M059J (cell line): ENCODE measurements at places on chromosomes 4 and X. TPM values are rescaled to one million over a fixed set of nuclear protein-coding genes. Genes with fewer than 3 reads are reported as not detected.

GRCh38 chrX:132612821-132613564 lies 124.2 kb upstream of the MBNL3 start:
- peak; percentile 31 for DNase-seq

GRCh38 chrX:15349046-15349445 lies 13.7 kb upstream of the PIGA start:
- DNase-seq, result peak; percentile 62

DNA sequence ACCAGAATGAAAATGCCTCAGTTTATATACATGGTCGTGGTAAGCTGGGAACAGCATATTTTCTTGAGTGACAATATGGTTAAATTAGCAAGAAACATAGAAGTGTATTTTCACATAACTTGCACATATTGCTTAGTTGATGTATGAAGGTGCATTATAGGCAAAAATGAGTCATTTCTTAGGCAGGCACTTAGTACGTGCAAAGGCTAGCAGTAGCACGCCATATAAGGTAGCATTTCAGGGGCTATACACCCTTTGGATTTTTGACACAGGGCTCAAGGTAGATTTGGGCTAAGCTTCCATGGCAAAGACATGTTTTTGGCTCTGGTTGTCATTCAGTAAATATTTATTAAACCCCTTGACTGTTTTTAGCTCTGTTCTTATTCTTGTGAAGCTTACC lies 33.1 kb downstream of the PCDH7 start:
- DNase-seq, result peak; percentile 26

GRCh38 chr4:81839347-81840042 lies 367.8 kb upstream of the RASGEF1B start:
- no peak for DNase-seq

GRCh38 chrX:152177052-152177451 lies 38.7 kb upstream of the MAGEA10 start:
- DNase-seq, result peak; percentile 15

DNA sequence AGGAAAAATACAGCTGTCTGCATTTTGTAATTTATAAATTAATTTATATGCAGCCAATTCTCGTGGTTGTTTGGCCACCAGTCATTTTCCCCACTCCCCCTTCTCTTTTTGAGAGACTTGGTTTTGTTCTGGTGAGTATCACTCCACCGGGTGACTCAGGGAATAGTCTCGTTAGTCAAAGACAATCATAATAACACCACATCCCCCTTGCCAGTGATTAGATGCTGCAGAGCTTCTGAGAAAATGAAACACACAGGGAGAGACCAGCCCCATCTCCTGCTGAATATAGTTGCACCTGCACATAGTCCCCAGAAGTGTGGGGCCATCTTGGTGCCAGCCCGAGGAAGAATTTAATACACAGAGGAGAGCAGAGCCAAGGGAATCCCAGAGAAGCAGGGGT lies 8.0 kb upstream of the FNIP2 start:
- peak; percentile 67 for DNase-seq

GRCh38 chr4:142016031-142016430 lies 379.6 kb downstream of the IL15 start:
- no peak for DNase-seq

- DNase-seq, result no peak
Observed at GRCh38 chrX:85378461-85378860, 1.0 kb downstream of the POF1B start.

DNA sequence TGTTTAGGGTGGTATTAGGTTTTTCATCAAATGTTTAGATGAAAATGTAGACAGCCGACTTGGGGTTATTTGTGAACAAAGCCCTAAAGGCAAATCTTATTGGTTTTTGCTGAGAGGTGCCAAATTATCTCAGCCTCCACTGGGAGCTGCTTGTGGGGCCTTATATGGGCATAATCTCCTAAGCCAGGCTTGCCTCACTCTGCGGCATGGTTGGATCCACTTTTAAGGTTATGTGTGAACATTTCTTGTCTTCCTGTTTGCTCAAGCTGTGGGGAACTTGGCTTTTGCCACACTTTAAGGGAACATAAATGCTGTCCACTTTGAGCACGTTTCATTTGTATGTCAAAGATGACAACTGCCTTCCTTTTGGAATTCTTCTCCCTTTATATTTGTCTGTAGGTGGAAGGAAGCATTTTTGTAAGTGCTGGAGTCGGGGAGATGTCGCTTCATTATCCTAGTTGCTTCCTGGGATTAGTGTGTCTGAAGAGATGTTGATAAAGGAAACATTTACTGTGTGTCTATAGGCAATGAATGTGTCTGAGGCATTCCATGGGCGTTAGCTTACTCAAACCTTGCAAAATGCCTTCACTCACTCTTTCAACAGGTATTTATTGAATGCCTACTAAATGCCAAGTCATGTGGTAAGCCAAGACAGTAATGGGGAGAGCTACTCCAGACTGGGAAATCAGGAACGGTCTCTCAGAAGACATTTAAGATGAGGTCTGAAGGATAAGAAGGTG lies 78.3 kb downstream of the SLC9A6 start:
- peak; percentile 45 for DNase-seq

- no peak for DNase-seq
Observed at GRCh38 chr4:81481151-81481550, 9.4 kb upstream of the RASGEF1B start.

The GPC4 gene
- 8.6 and 17.7 TPM in 2 replicates for total RNA-seq

The MYOZ2 gene
- total RNA-seq, result not detected in 2 replicates

The PPP1R3F gene
- 2.8 and 5.6 TPM in 2 replicates for total RNA-seq

The SPIN2A gene
- not detected in 2 replicates for total RNA-seq

The IL2 gene
- not detected in 2 replicates for total RNA-seq
